ENCODE measurements at places on chromosomes 11 and 22.
A peak's percentile ranks its signal among the peaks of the same experiment; 100 is the strongest.

GRCh38 chr22:18103527-18104269, 6.9 kb upstream of the TUBA8 start:
- no peak for DNase-seq

- DNase-seq = no peak
Measured at GRCh38 chr11:125085301-125086081, 22.4 kb downstream of the SLC37A2 start.

DNA sequence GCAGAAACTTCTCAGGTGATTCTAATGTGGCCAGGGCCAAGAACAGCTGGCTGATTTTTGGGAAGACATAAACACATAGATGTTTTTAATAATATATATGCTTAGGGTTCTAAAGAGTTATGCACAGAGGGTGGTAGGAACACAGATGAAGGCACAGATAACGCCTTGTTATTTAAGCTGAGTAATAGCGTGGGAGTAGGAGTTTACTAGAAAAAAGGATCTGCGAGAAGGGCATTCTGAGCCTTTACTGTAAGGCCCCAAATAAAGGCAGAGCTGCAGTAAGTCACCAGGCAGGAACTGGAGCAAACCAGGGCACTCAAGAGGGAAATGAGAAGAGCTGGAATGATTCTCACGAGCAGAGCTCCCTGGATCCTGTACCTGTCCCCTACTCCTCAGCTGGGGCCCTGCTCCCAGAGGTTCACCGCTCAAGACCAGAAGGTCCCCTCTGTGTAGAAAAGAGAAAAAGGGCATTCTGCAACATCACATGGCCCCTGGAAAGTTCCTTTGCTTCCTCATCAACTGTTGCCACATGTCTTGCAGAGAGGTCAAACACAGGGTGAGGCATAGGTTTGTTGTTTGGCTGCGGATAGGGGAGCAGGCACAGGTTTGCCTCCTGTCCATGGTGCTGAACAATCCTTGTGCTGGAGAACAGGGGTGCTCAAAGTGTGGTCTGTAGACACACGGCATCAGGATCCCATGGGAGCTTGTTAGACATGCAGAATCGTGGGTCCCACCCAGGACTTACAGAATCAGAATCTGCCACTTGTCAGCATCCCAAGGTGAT, 125.7 kb downstream of the TENM4 start:
- DNase-seq = no peak

DNA sequence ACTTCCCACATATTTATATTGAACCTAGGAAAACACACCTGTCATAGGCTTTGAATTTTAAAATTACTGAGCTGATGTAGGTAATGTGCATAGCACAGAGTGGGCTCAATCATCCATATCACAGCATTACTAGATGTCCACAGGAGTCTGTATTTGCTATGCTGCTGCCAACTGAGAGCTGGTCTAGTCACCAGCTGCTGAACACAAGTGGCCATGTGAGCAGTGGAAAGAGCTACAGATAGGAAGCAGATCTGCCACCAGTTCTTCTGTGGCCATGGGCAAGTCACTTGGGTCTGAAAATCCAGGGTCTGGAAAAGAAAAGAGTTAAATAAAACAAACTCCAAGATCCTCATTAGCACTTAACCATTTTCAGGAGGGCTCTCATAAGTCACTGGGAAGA, 91.8 kb downstream of the APIP start:
- no peak for DNase-seq

GRCh38 chr22:38921120-38921519, 36.3 kb upstream of the APOBEC3A start:
- no peak for DNase-seq

GRCh38 chr11:27234043-27234668, 128.9 kb downstream of the CCDC34 start:
- no peak for DNase-seq

- no peak for DNase-seq
Measured at GRCh38 chr22:33940741-33941140, 20.5 kb upstream of the LARGE1 start.

- no peak for DNase-seq
Measured at GRCh38 chr11:128349650-128350299, 237.6 kb downstream of the ETS1 start.

DNA sequence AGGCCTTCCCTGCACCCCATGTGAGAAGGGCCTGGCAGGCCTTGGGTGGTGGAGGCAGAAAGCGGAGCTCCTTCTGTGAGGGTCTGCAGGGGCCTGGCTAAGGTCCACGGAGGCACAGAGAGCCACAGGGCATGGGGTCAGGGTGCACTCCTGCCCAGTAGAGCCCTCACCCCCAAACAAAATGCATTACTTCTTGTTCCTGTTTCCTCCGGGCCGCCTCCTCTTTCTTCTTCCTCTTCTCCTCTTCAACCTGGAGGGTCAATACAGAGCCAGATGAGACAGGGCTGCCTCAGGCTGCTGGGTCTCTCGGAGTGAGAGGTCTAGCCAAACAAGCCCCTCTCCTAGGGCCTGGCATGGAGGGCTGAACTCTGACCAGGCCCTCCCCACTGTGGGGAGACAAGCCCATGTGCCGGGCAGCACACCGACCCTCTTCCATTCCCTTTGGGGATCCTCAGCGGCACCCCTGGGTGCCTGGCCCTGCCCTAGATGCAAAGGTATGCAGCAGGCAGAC, 10.3 kb upstream of the NAP1L4 start:
- DNase-seq = no peak

DNA sequence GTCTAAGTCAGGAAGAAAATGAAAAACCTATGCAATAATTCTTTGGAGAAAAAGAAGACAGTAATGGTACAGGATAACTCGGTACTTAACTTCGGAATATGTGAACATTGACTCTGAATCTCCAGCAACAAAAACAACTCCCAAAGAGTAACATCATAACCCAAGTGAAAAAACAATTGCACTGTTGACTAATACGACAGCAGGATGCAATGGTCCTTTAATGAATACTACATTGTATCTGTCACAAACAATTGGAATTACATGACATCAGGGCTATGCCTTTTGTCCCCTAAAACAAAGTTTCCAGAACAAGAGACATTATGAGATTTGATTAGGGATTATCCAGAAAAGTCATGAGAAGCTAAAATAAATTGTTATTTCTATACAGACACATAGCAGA, 1065.9 kb downstream of the LRRC4C start:
- no peak for DNase-seq

GRCh38 chr11:125871391-125872137, 15.9 kb upstream of the HYLS1 start:
- DNase-seq = no peak

DNA sequence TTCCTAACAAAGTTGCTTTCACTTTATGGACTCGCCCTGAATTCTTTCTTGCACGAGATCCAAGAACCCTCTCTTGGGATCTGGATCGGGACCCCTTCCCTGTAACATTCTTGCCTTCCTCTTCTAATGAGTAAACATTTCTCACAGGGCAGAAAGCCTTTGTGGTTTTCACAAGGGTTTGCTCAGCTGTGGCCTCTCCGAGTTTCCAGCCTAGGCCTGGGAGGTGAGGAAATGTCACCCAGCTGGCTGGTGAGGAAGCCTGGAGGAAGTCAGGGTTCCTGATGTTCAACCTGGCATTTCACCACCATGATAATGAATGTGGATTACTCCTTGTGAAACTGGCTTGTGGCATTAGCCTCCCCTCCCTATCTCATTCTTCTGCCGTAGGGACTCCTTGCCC, 224.9 kb downstream of the DSCAML1 start:
- DNase-seq = no peak

DNA sequence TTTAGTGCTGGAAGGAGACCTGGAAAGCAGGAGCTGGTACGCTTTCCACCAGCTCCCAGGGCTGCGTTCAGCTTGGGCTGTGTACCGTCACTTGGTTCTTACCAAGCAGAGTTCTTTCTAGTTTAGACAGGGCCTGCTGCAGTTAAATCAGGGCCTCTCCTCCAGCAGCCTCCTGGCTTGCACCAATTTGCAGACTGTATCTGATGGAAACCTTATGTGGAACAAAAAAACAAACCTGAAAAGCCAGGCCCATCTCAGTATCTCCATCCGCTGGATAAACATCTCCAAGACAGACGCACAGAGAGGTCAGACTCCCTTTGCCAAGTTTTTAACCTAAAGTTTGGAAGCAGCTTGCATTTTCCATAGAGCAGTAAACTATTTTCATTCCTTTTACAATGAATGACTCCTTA, 288.6 kb upstream of the SORL1-AS1 start:
- DNase-seq = no peak

DNA sequence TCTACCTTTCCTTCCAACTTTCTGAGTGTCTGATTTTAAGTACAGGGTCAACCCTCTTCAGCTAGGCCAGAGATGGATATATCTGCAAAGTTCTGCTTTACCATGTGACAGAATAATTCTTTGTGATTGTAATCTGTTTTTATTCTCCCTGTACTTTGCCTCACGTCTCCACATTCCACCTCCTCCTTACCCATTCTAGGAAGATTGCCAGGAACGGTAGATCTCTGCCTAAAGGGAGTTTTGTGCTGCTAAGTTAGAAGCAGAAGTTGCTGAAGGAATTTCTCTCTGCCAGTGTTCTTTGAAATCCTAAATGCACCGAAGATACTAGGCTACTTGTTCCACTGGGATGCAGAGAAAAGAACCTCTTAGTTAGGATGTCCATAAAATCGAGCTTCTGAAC, 20.7 kb upstream of the FAM181B start:
- no peak for DNase-seq

DNA sequence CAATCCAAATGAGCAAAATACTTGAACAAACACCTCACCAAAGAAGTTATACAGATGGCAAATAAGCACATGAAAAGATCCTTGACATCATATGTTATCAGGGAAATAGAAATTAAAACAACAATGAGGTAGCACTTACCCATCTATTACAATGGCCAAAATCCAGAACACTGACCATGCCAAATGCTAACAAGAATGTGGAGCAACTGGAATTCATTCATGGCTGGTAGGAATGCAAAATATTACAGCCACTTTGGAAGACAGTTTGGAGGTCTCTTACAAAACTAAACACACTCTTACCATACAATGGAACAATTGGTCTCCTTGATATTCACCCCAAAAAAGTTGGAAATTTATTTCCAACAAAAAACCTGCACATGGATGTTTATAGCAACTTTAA, 19.1 kb upstream of the FAM181B start:
- DNase-seq = no peak

- peak; percentile 92 for DNase-seq
Measured at GRCh38 chr22:37696657-37697537, at the start of gene TRIOBP. TSS of gene TRIOBP (plus strand) at chr22:37697048. CDS start at chr22:37701366, 4,318 bp downstream.

DNA sequence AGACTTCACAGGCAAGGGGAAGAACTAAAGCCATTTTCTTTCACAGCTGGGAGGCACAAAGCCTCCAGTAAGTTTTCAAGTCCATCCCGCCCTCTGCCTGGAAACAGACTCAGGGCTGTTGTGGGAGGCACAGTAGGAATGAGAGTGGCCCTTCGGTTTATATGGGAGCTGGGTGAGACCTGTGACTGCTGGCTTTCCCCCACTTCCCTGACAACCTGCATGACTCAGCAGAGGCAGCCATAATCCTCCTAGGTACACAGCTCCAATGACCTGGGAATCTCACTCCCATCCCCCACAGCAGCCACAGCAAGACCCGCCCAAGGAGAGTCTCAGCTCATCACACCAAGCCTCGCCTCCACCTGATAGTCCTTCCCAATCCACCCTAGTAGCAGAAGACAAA, 12.1 kb upstream of the TMEM45B start:
- no peak for DNase-seq

- DNase-seq = no peak
Measured at GRCh38 chr22:36816339-36816635, 548 bp downstream of the PVALB start.

- DNase-seq = no peak
Measured at GRCh38 chr11:83073258-83073657, 1.6 kb upstream of the RAB30 start.

- no peak for DNase-seq
Measured at GRCh38 chr11:18754308-18754707, 28.3 kb upstream of the IGSF22 start.

DNA sequence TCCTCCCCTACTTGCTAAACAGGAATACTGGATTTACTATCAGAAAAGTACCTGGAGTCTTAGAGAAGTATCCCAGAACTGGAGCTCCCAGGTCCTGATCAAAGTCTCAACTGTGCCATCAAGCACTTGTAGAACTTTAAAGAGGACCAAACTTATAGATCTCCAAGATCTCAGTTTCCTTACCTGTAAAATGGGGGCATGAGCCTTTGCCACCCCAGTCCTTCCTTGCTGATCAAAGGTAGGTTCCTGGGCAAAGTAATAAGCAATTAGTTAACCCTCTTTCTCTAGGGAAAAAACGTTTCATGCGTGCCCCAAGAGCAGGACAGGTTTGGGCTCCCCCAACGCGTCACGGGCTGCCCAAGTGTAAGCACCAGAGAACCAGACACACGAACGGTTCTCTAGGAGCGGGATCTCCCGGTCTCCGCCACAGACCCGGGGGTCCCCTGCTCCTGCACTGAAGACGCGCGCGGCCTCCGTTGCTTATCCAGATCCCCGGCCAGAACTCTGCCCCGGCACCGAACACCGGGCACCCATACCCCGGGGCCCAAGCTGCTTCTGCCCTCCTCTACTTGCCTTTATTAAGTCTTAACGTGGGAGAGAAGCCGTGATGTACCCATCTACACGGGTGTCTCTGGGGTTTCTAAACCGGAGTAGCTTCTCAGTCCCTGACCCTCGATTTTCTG, 505 bp downstream of the ZNF214 start:
- DNase-seq = no peak

GRCh38 chr11:15673408-15673831, 558.7 kb downstream of the INSC start:
- DNase-seq = no peak

GRCh38 chr11:34798985-34799384, 117.2 kb downstream of the APIP start:
- no peak for DNase-seq

All from stimulated activated CD4-positive, alpha-beta T cell treated with anti-CD3 and anti-CD28 coated beads, Interleukin-15, amount 100 ng/mL, for 48 hours (primary cell).